ENCODE measurements at places on chromosomes 4 and X.

- DNase-seq = peak; percentile 86
Observed at GRCh38 chr4:184355111-184355604, 119.2 kb downstream of the IRF2 start.

GRCh38 chr4:6470502-6471306 is 1.7 kb downstream of the PPP2R2C start:
- DNase-seq = peak; percentile 8

- no peak for DNase-seq
Observed at GRCh38 chr4:102478186-102478585, 23.0 kb upstream of the NFKB1 start.

DNA sequence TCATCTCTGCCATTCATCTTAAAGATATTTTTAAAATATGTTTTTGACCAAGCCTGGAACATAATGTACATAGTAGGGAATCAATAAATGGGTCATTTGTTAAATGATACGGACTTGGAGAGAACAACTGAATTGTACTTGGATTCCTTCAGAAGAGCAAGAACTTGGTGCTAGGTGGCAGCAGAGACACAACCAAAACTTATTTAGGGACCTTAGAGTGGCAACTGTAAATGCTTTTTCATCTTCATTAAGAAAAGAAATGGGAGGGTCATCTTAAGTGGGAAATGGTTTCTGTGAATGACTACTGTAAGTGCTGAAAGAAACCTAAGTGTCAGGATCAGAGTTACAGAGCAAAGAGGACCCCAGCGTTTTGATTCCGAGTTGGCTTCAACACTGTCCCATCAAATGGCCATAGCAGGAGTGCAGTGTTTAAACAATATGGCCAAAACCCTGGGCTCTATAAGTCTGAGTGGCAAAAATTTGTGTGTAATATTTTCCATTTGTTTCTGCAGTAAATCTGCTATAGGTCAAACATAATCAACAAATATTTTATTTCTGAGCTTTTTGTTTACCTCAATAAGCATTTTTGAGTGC is 213.6 kb downstream of the PALLD start:
- DNase-seq = peak; percentile 70

GRCh38 chr4:10738826-10739489 is 54.4 kb upstream of the CLNK start:
- peak; percentile 13 for DNase-seq

DNA sequence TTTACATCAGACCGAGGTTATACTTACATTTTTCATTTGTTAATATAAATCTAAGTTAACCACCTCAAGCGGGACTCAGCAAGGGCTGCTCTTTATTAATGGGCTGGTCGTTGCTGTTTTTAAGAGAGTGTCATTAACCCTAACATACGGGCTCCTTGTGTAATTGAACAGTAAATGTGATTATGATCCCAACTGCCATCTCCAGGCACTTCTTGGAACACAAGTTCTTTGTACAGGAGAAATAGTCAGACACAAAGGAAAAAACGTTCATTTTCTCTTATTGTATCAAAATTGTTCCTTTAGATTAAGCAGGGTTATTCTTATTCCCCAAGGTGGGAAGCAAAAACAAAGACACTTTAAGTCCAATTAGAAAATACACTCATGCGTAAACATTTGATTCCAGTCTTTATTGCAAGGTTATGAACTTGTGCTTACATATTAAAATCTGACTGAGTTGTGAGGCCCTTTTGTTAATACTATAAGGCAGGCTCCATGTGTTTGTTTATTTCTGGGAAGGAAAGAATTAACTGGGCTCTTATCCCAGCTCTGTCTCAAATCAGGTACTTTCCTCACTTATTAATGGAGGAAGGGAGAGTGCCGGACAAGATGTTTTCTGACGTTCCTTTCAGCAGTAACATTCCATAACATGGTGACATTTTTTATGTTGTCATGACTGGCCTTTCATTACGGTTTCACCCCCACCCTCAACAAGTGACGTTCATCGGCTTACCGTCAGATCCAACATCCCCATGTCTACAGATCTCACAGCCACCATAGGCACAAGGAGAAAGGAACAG is 95.9 kb downstream of the RASL11B start:
- DNase-seq = no peak

GRCh38 chrX:153969904-153970356 is 1.7 kb downstream of the HCFC1 start:
- DNase-seq = no peak

DNA sequence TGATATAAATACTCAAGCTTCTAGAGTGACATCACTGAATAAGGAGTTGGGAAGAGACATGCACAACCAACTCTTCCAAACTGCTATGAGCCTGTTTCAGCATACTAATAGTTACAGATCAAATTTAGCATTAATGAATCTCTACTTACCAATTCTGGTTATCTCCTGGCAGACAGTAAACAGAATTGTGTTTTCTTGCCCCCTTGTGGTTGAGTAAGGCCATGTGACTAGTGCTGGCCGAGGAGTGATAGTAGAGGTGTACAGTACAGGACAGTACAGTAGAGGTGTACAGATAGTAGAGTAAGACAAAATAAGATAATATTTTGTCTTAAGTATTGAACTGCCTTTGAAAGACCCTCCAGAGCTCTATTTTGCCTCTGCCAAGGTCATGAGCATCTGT is 681.4 kb downstream of the GABRG1 start:
- DNase-seq = no peak

- DNase-seq = peak; percentile 99
Observed at GRCh38 chr4:76752861-76753501, 145.0 kb downstream of the SOWAHB start.

GRCh38 chrX:149903889-149904748 is 23.1 kb downstream of the MAGEA8 start:
- no peak for DNase-seq

DNA sequence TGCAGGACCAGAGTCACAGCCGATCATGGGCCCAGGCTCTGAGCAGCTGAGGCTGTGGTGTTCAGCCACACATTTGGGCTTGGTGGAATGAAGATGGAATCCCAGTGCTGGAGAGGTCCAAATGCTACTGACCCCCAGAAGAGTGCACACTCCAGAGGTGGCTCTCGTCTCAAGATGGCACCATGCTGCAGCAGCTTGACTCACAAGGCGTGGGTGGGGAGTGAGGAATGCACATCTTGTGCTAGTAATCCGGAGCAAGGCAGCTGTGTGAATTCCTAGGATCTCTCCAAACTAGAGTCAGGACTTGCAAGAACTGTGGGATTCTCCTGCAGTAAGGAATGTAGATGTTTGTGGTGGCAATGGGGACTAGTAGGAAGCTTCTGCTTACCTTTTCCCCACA is 28.7 kb downstream of the RAB28 start:
- peak; percentile 27 for DNase-seq

DNA sequence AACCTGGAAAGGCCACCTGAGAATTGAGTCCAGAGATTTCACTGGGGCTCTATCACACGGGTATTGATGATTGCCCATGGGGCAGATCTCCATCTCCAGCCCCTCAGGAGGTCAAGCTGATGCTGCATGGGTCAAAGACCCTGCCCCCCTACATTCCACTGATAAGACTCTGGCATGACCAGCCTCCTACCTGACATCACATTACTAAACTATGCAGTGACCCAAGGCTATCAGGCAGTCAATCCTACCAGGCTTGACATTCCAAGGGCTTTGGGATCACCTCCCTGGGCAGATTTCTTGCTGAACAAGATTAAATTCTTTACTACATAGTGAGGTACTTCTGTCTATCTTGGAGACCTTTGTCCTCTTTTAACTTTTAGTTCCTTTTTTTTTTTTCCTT is 192.7 kb upstream of the STS start:
- DNase-seq = no peak

DNA sequence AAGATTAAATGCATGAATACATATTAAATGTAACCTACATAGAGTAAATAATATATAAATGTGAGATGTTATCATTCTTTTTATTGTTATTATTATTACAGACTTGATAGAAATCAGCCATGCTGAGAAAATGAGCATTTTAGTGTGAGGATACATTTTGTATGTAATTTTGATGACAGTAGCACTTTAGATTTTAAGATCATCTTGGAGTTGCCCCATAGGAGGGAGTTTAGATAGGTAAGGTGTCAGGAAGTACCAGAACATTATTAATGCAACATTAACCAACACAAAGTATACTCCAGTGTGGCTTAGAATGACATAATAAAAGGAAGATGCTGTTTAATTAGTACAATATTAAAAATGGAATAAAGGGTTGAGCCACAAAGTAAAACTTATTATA is 8.4 kb downstream of the TMPRSS11A start:
- DNase-seq = no peak

GRCh38 chr4:149465955-149466354 is 349.7 kb downstream of the IQCM start:
- peak; percentile 4 for DNase-seq

DNA sequence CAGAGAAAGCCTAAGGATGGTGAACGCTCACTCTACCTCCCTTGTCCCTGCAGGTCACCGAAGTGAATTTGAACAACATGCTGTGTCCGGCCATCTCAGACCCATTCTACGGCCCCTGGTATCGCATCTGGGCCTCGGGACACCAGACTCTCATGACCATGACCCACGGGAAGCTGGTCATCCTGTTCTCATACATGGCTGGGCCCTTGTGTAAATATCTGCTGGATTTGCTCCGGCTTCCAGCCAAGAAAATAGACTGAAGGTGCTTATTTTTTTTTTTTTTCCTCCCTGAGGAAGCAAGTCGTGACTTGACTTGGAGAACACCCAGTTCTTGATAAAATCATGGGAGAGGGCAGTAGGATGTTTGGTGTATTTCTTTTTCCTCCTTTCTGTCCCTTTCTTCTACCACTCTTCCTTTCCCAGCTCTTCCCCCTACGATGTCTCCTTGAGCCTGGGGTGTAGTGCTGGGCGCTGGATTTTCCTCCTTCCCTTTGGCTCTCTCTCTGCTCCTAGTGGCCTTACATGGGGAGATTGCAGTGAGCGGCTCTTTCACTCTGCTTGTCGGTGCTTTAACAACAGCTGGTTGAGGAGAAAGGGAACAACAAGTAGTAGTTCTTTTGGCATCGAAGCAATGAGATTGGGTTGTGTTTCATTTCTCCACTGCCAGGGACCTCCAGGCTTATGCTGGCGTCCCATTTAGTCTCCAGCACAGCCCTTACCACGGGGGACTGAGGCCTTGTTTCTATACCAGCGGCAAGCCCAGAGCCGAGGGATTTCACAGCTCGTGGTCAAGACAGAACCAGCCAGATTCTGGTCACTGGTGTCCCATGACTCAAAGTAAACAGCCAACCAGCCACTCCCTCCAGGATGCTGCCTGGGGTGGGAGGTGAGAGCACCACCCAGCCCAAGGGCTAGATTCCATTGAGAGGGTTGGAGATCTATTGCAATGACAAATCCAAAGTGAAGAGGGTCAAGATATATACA is 144.4 kb downstream of the AMMECR1 start:
- DNase-seq = no peak

- no peak for DNase-seq
Observed at GRCh38 chrX:150063138-150063518, 124.8 kb upstream of the EOLA2 start.

GRCh38 chr4:78171482-78171881 is 114.4 kb downstream of the FRAS1 start:
- no peak for DNase-seq

GRCh38 chr4:1081689-1082040 is 31.7 kb downstream of the RNF212 start:
- no peak for DNase-seq

DNA sequence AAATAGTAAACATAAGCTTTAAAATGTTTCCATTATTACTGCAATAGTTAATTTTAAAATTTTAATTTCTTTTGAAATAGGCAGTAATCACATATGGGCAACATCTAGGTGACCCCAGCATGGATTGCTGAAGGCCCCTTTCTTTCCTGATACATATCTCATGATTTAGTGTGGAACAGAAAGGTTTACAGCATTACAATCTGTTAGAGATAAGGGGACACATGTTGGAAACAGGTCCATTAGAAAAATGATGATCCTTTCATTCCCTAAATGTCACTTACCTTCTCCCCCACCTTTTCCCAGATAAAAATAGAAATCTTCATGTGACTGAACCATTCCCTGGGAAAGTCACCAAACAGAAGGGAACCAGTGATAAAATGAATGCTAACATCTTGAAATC is 90.4 kb downstream of the RASL11B start:
- no peak for DNase-seq

DNA sequence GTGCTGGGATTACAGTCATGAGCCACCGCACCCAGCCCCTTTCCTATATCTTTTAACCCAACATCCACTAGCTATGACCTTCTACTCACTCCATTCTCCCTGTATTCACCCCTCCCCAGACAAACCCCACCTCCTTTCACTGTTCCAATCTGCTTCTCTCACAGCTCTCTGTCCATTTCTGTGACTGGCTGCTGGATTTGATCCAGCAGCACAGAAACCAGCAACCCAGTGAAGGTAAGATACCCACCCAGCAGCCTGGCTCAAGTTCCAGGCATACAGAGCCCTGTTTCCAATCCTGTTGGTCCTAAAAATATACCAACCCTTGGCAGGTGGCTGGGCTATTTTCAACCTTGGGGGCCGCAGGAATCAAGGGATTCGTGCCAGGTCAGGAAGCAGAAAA is 56.9 kb upstream of the SMIM10 start:
- DNase-seq = no peak

DNA sequence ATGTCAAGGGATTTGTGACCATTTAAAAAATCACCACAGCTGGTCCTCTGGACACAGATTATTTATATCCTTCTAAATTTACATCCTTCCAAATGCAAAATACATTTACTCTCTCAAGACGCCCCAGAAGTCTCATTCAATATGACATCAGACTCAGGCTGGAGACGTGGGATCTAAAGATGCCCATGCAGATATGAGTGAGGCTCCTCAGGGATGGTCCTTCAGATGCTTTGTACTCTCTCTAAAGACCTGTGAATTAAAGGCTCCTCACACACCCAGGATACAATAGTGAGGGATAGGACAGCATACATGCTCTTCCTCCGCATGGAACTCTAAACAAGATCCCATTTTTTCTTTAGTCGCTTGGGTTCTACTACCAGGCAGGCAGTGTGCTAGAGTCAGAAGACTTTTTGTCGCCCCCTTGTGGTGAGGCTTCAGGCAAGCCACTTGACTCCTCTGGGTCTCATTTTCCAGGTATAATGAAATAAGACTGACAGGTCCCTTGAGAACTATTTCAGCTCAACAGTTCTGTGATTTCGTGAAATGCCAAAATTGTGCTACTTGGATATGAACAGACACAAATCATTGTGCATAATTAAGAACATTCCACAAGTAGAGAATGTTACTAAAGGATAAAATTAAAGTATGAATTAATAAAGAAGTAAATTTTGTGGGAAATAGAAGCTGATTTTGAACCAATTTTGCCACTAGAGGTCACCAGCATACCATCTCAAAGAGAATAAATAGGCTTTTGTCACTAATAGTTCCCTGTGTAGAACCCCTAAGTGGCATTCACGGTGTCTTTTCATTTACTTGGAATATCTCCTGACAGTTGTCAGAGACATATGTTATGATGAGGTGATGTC is 13.7 kb upstream of the SCOC start:
- DNase-seq = peak; percentile 69

- DNase-seq = no peak
Observed at GRCh38 chrX:52556741-52557140, 39.9 kb upstream of the XAGE1B start.

Measured in fibroblast of skin of abdomen (primary cell).